ENCODE measurements at places on chromosomes 11 and 22.
A peak's percentile ranks its signal among the peaks of the same experiment; 100 is the strongest.

DNA sequence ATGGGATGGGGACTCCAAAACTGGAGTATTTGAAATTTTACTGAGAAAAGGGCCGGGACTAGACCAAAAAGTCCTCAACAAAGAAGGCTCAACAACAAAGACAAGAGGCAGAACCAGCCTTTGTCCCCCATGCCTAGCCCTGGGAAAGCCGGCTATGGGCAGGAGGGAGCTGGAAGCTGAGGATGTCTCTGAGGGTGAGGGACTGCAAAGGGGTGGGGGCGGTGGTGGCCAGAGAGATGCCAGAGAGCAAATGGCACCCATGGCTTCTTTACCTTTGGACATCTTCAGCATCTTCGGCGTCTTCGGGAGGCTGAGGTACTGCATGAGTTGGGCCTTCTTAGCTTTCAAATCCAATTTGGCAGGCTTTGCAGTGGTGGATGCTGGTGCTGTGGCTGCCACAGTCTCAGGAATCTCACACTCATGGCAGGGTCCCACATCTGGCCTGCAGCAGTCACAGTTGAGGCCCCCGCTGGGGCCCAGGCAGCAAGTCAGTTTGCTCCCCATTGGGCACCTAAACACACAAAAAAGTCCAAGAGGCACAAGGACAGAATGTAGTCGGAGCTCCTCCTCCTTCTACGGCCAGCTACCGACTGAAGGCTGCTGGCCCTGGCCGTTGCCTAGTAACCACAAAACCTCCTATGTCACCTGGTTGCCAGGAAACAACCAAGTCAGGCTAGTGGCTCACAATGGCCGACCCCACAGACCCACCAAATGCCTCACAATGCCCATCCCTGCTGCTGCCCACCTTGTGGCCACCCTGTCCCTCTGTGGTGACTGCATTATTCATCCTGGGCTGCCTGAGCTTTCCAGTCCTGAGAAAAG is at the start of gene C22orf42:
Gene C22orf42 (minus strand): TSS at position 592 of the 822 bp plus-strand sequence. CDS start 88 bp downstream, at position 504.
- no peak for DNase-seq

- no peak for DNase-seq
Observed at GRCh38 chr11:19714387-19715363, 2.0 kb downstream of the NAV2 start.

GRCh38 chr22:17601031-17601430 is 27.5 kb downstream of the ATP6V1E1 start:
- DNase-seq: no peak

DNA sequence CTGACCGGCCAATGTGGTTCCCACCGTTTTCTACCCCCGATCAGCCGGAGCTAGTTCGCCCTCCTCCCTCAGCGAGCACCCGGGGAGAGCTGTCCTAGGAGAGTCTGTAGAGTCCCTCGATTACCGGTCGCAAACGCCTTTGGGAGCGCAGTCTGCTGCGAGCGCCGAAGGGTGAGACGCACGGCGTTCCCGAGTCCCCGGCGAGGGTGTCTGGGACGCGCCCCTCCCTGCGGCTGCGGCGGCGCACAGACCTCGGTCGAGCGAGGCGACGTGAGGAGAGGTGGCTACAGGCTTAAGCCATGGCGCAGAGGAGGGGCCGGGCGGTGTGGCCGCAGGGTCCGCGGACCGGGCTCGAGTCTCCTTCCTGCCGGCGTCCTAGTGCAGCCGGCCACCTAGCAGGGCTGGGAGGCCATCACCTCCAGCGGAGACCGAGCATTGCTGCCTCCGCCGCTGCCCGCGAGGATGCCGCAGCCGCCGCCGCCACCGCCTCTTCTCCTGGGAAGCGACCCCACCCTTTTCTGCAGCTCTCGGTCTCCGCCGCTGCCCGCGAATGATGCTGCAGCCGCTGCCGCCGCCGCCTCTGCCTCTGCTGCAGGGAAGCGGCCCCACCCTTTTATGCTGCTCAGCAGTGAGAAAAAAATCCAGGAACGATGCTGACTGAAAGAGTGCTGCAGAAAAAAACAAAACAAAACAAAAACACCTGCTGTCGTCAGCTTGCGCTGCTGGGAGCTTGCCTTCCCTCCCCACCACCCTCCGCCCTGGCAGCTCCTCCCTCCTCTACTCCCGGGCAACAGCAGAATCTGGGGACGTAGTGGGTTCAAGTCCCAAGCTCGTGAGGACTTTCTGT is at the start of gene MAP6:
Gene MAP6 (minus strand): TSS at position 588 of the 847 bp plus-strand sequence. CDS start 669 bp downstream, outside the sequence.
- peak; percentile 77 for DNase-seq

DNA sequence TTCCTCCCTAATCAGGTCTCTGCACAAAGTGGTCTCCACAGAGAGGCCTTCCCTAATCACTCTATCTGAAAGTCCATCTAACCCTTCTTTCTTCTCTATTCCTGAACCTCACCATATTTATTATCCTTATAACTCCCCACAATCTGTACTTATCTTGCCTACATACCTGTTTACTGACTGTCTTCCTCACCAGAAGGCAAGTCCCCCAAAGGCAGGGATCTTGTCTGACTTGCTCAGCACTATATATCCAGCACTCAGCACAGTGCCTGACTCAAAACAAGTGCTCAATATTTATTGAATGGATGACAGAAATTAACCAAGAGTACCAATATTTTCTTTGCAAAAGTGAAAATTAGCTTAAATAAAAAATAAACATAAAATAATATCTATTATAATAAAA is 5.5 kb downstream of the DCUN1D5 start:
- no peak for DNase-seq

DNA sequence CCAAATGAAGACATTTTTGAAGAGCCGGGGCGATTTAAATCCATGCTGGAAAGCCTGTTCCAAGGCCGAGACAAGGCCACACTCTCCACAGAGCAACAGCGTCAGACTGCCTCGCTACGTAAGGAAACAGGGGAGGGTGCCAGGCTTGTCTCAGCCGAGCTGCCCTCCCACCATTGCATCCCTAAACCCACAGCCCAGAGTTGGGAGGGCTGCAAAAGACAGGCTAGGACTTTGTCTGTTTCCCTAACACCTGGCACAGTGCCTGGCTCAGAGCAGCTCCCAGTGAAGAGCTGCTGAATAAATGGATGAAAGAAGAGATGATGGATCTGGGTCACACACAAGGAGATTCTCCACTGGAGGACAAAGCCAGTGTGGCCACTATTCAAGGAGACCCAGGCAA is 51.3 kb upstream of the SCUBE2 start:
- DNase-seq: no peak

DNA sequence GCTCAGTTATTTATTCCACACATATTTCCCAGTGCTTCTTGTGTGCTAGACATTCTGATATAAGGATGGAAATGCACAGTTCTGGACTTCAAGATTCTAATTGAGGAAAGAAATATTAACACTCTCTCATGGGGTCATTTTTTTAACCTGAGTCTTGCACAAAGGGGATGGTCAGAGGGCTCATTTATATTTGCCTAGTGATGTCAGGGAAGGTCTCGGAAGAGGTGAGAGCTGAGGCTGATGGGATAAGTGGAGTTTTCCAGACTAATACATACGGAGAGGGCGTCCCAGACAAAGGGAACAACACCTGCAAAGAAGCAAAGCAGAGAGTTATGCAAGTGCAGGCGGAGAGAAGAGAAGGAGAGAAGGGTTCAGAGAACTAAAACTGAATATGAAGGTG is 1304.6 kb upstream of the TENM4 start:
- DNase-seq: no peak

GRCh38 chr22:48658871-48659270 is 1168.8 kb downstream of the BRD1 start:
- DNase-seq: no peak

- no peak for DNase-seq
Observed at GRCh38 chr11:1586699-1587098, 1.6 kb upstream of the KRTAP5-1 start.

DNA sequence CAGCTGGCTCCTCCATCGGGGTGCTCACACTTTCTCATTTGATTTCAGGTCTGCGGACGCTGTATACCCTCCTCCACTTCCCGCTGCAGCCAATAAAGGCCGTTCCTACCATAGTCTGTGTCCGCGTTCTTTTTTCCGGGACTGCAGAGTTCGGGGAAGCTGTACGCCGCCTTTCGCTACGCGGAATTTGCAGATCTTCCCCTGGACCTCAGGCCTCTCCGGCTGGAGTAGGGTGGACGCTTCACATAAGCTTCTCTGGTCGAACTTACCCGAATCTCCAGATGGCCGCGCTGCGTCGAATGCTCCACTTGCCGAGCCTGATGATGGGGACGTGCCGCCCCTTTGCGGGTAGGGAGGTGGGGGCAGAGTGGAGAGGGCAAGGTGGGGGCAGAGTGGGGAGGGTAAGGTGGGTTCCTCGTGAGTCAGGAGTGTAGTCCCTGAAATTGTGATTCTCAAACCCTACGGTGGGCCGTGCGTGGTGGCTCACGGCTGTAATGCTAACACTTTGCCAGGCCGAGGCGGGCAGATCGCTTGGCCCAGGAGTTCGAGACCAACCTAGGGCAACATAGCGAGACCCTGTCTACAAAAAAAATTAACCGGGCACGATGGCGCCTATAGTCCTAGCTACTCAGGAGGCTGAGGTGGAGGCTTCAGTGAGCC is 617 bp downstream of the CSKMT start:
- DNase-seq: no peak

- DNase-seq: no peak
Observed at GRCh38 chr22:25105817-25106650, 93.6 kb upstream of the CRYBB3 start.

DNA sequence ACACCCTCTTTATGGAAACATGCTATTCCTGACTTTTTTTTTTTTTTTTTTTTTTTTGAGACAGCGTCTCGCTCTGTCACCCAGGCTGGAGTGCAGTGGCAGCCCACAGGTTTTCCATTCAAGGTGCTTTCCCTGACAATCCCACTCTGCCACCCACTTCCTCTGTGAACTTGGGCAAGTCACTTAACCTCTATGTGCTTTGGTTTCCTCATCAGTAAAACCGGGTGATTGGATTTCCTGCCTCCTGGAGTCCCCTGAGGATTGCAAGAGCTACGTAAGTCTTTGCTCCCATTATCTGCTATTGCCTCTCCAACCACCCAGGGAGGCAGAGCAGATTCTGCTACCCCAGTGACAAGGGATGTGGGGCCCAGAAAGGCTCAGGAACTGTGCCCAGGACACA is 54.1 kb downstream of the CELSR1 start:
- DNase-seq: no peak

DNA sequence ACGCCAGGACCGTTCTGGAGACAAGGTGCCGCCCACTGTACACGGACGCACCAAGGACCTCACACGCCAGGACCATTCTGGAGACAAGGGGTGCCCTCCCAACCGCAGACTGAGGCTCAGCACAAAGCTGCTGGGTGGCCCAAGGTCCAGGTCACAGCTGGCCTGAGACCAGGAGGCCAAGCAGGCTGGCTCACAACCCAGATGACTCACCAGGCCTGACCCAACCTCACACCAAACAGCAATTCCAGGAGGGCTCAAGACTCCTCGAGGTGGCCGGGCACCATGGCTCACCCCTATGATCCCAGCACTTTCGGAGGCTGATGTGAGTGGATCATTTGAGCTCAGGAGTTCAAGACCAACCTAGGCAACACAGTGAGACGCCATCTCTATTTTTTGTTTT is 14.8 kb downstream of the BRD1 start:
- no peak for DNase-seq

GRCh38 chr11:16613512-16614381 is 124.7 kb upstream of the C11orf58 start:
- DNase-seq: peak; percentile 52

DNA sequence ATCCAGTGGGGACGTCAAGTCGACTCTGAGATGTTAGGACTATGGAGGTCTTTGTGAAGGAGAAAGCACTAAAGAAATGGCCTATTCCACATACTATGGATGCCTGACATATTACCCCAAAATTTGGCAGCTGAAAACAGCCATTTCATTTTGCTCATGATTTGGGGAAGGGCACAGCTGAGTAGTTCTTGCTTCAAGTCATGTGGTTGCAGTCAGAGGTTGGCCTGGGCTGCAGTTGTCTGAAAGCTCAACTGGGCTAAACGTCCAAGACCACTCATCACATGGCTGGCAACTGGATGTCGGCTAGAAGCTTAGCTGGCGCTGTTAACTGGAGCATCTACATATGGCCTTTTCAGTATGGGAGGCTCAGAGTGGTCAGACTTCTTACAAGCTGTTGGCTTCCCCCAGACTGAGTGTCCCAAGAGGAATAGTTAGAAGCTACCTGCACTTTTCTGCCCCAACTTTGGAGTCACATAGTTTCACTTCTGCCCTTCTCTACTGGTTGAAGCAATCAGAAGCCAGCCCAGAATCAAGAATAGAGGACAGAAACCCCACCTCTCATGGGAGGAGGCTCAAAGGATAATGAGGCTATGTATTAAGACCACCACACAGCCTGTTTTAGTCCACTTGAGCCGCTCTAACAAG is 14.1 kb downstream of the SLC35C1 start:
- DNase-seq: no peak

DNA sequence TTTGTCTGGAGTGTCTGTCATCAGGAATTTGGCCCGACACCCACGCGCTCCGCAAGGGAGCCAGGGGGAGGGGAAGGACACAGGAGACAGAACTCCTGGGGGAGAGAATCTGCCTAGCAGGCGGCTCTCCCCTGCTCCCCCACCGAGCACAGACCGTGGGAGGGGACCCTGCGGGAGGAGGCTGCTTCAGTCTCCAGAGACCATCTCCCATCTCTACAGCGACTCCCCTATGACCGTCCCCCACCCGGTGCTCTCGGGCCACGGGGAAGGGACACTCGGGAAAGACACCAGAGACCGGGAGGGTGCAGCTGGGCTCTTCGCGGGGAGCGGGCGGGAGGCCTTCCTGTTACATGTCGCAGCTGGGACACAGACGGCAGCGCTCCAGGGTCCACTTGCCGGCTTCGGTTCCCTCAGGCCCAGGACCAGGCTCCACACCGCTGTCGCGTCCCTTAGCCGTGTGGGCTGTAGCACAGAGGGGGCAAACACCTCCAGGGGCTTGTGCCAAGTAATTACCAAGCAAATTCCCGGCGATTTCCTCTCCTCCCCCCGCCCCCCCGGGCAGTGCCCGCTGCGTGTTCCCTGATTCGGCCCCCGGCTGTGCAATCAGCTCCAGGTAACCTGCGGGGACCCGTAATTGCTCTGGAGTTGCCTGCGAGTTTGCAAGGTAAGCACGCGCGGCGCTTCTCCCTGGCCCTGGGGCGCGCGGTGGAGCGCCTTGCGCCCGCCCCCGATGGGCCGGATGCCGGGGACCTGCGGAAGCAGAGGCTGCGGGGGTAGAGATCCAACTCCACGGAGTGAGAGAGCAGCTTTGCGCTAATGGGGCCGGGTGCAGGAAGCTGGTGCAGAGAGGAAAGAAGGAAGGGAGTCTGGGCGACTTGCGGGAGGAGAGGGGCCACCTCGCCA is 155.1 kb upstream of the CADM1 start:
- peak; percentile 37 for DNase-seq

DNA sequence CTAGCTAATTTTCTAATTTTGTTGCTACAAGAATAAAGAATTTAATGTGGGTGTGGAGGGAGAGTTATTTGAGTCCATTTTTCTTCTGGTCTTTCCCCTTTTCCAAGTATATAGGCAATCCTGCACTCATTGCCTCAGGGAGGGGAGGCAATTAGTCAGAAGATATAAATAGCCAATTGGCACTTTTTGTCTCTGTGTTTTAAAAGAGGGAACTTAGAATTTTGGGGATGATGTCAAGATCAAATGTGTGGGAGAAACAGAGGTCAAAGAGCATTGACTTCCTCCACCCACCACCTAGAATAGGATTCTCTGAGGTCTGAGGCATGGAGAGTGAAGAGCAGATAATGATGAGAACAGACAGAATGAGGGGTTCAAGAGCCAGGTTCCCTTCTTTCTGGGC is 120.3 kb upstream of the ZC3H12C start:
- DNase-seq: no peak

GRCh38 chr11:44003736-44004451 is 43.9 kb upstream of the ACCSL start:
- no peak for DNase-seq

All from NCI-H1417 treated with DMSO at 0.1 percent for 48 hours (cell line).